NK-92 treated with Interleukin-12 subunit alpha and Interleukin-12 subunit beta, amount 100 ng/mL, for 24 hours (cell line): ENCODE measurements at places on chromosomes 1 and 21.

- no peak for DNase-seq
Observed at GRCh38 chr1:184956999-184957700, 17.2 kb downstream of the NIBAN1 start.

- DNase-seq: no peak
Observed at GRCh38 chr1:229153955-229154548, 116.9 kb upstream of the RAB4A start.

DNA sequence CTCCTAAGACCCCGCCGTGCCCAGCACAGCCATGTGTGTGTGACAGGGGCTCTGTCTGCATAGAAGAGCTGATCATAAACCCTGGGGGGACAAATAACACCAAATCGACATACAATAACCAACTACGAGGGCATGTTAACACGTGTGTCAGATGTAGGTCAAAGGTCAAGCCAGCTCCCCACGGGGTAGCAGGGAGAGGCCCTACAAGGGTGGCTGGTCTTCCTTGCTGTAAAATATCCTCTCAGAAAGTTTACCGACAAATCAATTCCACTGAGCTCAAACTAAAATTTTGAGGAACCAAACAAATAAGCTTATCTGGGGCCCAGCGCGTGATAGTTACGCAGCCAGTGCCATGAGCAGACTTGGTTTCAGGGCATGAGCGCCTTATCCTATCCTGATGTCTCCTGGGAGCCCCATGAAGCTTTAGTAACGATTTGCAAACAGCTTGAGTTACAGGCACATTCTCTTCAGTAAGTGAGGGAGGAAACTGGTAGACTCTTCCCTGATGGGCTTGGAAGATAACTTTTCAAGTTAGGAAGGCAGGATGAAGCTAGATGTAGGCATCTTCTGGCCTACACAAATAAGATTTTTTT, 2.7 kb upstream of the TMPRSS3 start:
- no peak for DNase-seq

DNA sequence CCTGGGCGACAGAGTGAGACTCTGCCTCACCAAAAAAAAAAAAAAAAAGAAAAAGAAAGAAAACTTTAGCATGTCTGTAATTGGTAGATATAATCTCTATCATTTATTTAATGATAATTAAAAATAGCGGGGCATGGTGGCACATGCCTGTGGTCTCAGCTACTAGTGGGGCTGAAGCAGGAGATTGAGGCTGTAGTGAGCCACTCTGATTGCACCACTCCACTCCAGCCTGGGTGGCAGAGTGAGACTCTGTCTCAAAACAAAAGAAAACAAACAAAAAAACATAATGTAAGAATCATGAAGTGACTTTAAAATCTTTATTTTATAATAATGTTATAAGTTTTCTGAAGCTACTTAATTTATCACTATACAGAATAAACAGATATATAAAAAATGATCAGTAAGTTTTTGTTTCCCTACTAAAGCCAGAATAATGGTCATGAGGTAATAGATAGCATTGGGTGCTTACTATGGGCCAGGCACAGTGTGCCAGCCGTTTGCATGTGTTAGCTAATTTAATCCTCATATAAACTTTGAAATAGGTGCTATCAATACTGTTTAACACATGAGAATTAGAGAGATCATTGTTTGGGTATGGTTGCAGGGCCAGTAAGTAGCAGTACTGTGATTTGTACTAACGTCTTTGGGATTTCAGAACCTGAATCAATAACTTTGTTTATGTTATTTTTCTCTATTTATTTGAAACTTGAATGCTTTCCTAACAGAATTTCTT, 23.8 kb downstream of the CLIC4 start:
- DNase-seq: no peak

- DNase-seq: peak; percentile 53
Observed at GRCh38 chr1:26799479-26800142, 11.9 kb downstream of the PIGV start.

GRCh38 chr1:205211169-205211838, at the start of gene DSTYK:
Gene DSTYK (minus strand): TSS chr1:205211702. CDS start chr1:205211535, 167 bp downstream.
- DNase-seq: peak; percentile 84

GRCh38 chr1:228312136-228312764, 94.4 kb downstream of the TRIM11 start:
- DNase-seq: no peak

DNA sequence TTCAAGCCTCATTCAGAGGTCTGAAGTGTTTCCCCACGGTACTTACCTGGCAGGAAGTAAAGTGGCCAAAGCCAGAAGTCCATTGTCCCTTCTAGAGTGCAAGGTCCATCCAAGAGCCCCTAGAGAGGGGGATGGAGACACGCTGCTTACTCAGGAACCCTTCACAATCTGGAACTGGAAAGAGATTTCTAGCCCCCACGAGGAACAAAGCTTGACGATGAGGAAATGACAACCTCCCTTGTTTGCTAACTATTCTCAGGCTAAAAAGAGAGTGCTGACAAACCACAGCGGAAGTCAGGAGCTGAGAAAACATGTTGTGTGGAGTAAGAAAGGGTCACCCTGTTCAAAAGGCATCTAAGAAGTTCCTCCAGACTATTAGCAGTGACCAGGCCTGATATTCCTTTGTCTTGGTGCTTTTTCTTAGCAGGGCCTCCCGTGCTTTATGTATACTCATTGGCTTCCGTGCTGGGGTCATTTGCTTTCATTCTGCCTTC, at the start of gene FCMR:
TSS of gene FCMR (minus strand) at position 170 of the 494 bp plus-strand sequence. CDS start at position 83, 87 bp downstream.
- peak; percentile 32 for DNase-seq

DNA sequence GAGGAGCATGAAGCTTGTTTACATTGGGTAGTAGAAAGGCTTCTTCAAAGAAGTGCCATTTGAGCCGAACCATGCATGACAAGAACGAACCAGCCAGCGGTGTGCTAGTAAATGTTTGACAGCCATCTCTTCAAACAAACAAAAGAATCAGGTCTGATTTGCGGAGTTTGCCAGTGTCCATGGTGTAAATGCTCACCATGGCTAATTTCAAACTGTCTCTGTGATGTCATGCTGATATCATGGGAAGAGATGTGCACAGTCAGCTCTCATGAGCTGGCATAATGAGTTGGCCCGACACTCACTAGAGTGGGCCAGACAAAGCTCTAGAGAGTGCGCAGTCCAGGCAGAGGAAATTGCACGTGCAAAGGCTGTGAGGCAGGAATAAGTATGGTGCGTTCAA, 101.1 kb downstream of the KAZN start:
- DNase-seq: no peak

DNA sequence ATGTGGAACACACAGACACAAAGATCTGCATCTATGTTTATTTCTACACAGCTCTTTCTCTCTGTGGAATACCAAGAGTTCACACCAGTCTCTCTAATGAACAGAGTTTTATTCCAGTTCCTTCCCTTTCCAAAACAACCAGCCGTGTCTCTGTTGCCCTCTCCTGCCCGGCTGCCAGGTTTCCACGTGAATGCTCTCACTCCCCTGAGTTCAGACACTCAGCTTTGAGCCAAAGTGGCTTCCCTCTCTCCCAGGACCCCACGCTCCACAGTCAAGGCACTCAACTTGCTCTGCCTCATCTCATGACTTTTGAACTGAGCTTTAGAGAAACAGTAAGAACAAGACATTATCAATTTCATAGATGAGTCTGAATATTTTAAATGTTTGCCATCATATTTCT, 488.9 kb downstream of the SMYD3 start:
- no peak for DNase-seq

DNA sequence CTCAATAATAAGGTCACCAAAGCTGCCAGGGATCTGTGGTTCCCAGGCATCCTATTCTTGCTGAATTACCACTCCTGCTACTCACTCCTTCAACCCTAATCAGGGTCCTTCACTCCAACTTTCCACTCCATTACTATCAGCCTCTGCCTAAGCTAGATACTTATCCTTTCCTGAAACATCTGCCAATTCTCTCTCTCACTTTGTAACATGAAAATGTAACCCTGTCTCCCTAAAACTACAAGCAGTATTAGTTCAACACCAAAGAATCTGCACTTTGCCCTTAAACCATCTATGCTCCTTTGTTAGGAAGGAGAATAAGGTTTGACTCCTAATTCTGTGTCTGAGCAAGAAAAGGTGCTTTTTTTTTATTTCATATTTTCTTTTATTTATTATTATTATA, 15.5 kb upstream of the CXADR start:
- DNase-seq: no peak

GRCh38 chr1:58446368-58446767, 100.2 kb downstream of the OMA1 start:
- DNase-seq: no peak

DNA sequence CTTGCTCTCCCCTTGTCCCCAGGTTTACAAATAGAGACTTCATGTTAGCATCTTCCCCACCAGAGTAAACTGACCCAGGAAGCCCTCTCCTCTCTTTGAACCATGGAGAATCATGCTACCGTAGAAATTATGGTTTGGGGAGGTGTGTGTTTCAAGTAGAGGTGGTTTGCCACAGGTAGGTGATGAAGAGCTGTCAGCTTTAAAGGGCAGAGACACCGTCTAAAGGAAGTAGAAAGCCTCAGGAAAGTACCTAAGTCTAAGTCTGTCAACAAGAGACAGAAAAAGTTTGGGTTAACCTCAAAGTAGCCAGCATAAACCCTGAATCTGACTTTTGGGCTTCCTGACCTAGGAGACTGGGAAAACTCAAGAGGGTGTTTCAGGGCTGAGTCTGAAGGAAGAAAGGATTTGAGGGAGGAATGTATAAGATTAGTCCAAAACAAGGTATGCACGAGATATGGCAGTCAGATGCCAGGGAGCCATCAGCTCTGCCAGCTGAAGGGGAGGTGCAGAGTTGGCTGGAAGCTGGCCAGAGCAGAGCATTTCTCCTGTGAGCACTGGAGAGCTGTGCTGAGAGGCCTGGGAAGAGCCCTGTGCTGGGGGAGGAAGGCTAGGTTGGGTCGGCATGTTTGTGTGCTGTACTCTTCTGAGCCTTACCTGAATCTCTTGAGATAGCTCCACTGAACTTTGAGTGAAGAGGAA, 14.3 kb downstream of the ADAMTSL4 start:
- DNase-seq: no peak

GRCh38 chr1:28927648-28928313, 13.4 kb downstream of the EPB41 start:
- DNase-seq: no peak

DNA sequence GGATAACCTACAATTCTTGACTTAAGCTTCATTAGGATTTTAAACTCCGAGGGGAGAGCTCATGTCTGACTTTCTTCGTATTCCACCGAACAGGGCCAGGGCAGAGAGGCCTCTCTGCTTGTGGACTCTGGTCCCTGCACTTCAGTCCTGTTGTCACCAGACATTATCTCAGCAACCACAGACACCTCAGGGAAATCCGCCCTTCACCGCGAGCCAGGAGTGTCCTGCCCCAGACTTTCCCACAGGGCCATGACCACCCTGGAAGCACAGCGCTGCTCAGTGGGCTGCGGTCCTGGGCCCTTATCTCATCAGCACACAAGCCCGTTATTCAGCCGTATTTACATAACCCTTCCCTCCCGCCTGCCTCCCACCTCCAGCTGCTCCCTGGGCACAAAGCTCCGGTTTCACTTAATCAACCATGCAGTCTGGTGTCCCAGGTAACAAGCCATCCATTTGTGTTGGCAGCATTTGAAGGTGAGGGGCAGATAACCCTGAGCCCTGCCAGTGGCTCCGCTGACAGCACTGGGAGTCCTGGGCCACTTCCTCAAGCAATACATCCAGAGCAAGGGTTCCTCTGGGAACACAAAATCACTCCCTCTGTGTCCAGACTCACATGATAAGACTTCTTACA, 122.8 kb upstream of the RAB4A start:
- no peak for DNase-seq

- DNase-seq: no peak
Observed at GRCh38 chr1:193658081-193658480, 471.7 kb upstream of the B3GALT2 start.

GRCh38 chr21:34073749-34074282, 438 bp downstream of the MRPS6 start:
- DNase-seq: peak; percentile 60

DNA sequence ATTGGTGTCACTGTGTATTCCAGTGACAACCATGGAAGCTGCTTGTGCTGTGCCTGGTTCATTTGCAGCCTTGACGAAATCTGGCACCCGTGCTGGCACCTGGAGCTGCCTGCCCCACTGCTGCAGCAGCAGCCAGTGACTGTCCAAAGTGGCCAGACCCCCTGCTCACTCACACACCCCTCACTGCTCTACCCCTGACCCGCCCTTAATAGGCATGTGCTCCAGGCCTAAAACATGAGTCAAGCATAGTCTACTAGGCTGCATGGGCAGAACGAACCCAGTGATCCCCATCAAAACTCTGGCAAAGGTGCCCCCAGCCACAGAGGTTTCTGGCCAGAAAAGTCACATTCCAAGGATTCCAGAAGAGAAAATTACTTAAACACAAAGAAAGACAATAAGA, 7.7 kb downstream of the PRAMEF1 start:
- DNase-seq: no peak

DNA sequence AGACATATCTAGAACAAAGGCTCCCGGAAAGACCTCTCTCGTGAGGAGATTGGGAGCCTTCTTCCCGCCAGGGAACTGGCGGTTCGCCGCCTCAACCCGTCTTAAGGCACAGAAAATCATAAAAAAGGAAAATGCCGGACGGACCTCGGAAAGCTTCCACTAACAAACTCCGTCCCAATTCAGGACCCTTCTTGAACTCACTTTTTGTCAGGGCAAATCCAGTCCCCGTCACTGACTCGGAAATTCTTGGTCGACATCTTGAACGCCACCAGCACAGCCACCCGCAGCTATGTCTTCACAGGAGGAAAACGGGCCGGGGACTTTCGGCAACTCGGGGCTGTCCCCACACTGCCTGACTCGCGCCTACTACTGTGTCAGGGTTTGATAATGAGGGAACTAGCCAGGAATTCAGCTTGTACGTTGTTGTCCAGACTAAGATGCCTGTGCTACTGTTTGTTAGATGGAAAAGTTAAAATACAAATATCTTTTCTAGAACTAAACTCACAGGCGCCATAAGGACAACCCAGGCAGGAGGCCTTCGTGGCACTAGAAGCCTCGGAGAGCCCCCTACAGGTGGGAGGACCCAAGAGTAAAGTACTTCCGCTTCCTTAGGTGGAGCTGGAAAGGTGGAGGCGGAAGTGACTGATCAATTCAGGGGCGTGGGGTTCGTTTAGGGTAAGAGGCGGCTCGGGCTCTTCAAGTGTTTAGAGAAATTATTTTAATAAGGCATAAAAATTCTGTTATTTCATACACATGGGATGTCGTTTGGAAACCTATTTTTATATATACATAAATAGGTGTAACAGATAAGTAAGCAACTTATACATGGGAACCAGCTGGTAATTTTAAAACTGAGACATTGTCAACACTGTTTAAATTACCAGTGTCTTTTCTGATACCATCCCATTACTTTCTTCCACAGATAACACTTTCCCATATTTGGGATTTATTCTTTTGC, at the start of gene ZRANB2:
TSS of gene ZRANB2 (minus strand) at position 297 of the 958 bp plus-strand sequence. CDS start at position 257, 40 bp downstream.
- DNase-seq: peak; percentile 84

GRCh38 chr1:108043707-108044106, 78.7 kb upstream of the VAV3 start:
- no peak for DNase-seq

GRCh38 chr1:48251821-48252220, 29.3 kb downstream of the SLC5A9 start:
- DNase-seq: no peak

DNA sequence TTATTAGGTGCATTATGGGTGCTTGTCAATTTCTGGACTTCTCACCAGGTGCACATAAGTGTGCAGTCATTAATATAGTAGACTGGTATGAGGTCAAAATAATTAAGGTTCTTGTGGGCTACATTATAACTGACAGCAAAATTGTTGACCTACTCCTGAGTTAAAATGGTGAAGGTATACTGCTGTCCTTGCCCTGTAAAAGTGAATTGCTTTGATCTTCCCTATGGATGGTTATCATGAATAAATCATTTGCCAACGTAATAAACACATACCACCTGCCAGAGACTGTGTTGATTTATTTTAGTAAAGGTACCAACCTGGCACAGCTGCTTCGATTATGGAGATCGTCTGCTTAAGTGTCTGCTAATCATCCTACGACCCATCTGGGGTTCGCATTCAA, 201.6 kb upstream of the KCNK2 start:
- DNase-seq: no peak
